Cardiac septum (tissue), 1 donor: ENCODE measurements at places on chromosomes 4 and X.

DNA sequence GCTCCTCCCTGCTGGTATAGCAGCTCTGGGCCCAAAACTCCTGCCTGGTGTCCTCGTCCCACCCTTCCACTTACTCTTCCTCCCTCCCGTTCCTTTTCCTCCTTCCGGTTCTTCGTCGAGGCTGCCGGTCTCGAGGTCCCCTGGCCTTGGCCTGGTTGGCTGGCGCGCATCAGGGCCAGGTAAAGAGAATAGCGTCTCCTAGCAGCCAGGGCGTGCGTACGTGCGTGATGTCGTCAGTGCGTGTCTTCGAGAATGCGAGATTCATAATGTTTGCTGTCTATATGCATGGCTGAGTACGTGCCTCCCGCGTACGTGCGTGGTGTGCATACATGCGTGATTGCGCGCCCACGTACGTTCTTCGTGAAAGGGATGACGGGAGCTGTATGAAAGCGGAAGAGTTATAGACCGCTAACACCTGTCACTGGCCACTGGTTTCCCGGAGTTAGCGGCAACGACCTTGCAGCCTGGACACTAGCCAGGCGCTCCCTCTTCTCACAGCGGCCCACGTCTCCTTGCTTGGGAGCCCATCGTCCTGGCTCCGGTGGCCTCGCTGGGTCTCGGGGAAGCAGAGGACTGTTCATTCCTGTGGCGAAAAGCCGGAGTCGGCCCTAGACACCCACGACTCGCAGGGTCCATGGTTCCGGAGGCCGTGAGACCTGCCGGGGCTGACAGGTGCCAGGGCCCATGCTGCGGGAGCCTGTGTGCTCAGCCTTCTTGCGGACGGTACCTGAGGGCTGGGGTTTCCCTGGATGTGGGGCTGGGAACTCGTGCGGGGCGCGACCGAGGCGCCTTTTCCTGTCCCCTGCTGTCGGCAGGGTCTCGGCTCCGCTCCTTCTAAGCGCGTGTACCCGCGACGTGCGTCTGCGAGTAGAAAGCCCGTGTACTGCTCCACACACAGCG lies at the start of gene EOLA1:
TSS of gene EOLA1 (plus strand) at position 392 of the 900 bp plus-strand sequence. CDS start 4,619 bp downstream, outside the sequence.
- DNase-seq, result peak; percentile 93

- no peak for DNase-seq
Measured at GRCh38 chr4:176945334-176945733, 152.6 kb upstream of the VEGFC start.

- DNase-seq, result no peak
Measured at GRCh38 chr4:78811034-78811433, 34.9 kb downstream of the BMP2K start.

DNA sequence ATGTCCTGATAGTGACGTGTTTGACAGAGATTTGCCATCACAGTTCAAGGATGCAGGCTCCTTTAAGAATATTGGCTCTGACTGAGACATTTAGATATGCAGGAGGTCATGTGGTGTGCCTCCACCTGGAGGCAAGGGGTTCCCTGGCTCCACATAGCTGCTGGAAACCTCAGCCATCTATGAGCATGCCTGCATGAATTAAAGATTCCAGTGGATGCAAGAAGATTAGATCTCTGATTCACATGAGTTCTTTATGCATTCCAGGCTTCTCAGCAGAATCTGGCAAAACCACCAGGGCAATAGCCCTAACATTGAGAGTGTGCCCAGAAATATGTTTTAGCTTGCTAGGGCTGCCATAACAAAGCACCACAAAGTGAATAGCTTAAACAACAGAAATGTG lies 298.5 kb upstream of the AADAT start:
- DNase-seq, result no peak

DNA sequence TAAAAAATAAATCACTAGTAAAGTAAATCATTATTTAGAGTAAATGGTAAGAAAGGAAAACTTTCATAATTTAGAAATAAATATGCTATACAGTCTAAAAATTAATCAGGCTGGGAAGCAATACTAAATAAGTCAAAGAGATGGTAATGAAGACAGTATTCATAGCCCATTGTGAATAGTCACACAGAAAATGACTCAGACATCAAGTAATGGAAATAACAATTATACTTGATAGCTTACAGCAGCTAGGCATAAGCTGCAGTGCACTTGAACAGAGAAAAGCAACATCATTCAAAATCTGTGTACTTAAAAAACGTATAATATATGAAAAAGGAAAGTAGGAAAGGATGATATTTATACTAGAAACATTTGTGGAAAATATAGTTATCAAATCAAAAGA lies 642.5 kb upstream of the GNPDA2 start:
- no peak for DNase-seq

DNA sequence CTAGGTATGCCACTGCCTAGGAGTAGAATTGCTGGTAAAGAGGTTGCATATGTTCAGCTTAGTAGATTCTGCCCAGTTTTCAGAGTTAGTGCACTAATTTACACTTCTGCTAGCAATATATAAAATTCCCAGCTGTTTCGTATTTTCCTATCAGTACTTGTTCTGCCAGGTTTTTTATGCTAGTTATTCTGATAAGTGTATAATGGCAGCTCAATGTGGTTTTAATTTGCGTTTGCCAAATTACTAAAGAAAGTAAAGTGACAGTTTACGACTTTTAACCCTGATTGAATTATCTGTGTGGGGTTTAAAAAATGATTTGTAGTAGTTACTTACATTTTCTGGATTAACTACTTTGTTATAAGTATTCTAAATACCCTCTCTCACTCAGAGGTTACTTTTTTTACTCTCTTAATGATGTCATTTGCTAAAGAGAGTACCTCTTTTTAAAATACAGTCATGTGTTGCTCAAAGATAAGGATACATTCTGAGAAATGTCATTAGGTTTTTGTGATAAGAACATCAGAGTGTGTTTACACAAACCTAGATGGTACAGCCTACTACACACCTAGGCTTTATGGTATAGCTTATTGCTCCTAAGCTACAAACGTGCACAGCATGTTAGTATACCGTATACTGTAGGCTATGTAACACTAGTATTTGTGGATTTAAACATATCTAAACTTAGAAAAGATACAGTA lies 363.2 kb downstream of the IL15 start:
- DNase-seq, result no peak

- no peak for DNase-seq
Measured at GRCh38 chrX:88397551-88397950, 349.5 kb upstream of the CPXCR1 start.

GRCh38 chrX:12137951-12138360 lies 317 bp upstream of the FRMPD4 start:
- DNase-seq, result no peak

DNA sequence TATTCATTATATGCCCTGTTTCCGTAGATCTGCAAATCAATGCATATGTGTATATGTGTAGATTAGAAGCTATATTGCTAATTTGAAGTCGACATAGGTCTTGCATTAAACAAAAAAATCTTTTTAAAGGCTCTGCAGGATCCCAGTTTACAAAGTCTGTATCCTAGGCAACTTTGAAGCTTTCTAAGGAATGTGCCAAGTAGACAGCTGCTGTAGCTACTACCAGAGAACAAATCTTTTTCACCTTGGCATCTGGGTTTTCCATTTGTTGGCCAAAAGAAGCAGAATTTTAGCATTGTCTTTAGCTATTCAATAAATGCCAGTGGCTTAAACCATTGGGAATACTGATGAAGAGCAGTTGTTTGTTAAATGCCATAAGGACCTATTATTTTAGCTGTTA lies 88.0 kb downstream of the NAA11 start:
- no peak for DNase-seq

DNA sequence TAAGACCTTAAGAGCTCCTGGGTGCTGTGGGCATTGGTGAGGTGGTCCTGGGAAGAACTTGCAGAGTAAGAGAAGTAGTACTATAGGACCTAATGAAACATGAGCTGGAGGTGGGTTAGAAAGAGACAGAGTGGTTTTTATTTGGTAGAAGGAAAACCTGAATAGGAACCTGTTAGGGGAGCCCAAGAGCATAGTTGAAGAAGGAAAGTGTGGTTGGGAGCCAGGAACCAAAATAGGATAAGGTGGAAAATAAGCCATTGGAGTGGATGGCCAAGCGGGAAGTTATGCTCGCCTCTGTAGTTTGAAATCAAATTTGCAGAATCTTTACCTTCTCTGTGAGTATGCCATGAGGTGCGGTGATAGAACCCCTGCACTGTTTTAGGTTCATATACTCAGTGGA lies 26.7 kb downstream of the GAB1 start:
- DNase-seq, result no peak

DNA sequence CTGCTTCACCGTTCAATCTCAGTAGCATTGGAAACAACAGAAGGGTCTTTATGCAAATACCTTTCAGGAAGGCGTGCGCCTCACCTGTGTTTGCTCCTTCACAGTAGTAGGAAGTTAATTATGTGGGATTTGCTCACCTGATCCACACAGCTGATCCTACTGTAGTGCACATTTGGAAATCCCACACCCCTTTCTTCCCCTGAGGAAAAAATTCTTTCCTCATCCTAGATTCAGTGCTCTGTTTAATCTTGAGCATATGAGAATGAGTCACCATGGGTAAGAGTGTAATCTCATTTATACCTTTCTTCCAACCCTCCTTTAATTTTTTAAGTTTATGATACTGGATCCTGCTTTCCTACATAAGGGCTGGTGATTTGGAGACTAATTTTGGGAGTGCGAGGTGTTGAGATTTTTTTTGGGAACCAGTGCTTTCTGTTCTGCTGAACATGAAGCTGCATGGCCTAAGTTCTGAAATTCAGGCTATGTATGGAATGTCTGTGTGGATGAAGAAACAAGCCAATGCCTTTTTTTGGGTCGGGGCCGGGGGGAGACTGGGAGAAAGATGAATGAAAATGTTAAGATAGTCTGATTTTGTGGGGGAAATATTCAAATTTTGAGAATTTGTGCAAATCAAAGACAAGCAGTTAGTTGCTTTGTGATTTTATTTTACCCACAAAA lies 19.0 kb downstream of the GAB1 start:
- DNase-seq, result no peak

DNA sequence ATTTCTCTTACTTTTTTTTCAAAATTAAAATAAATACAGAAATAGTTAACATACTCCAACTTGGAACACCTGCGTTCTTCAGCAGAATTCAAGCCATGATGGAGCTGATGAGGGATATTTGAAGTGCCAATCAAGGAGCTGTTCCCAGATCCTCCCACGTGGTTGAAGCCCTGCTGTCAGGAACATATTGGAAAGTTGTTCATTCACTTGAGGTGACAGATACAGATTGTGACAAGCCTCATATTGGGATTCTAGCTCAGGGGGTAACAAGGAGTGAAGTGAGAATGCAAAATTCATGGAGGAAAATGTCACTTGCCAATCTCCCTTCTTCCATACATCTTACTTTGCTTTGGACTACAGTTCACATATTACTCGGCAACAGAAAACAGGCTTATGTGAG lies 2670.8 kb downstream of the PCDH7 start:
- DNase-seq, result no peak
